ENCODE measurements at places on chromosomes 16 and 17.

DNA sequence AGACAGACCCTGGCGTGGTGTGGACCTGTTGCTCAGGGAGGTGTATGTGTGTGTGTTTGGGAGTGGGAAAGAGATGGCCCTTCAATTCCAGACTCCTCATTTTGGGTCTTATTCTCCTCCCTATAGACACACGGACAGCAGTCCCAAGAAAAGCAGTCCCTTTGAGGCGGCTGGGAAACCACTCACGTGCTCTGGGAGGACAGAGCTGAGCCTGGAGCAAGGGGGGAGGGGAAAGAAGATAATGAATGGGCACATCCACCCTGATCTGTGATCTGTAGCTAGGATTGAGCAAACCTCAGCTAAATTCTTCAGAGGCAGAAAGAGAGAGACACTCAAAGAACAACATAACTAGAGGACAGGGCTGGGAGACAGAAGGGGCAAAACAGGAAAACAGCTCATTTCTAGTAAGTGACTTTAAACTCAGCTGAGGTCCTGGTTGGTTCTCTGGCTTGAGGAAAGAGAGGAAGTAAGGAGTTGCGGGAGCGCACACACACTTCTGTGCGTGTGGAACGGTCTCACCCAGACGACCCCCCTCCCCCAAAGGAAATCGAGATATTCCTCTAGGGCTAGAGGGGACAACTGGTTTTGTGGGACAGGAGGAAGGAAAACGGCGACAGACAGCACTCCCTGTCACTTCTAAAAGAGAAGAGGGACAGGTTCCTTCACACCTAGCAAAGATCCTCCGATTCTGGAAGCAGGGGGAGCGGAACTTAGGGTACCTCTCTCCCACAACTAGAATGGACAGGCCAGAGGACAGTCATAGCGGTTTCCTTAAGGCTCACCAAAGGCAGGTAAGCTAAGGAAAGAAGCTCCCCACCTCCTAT, 658 bp downstream of the RAB5C start:
- peak; percentile 32 for DNase-seq

DNA sequence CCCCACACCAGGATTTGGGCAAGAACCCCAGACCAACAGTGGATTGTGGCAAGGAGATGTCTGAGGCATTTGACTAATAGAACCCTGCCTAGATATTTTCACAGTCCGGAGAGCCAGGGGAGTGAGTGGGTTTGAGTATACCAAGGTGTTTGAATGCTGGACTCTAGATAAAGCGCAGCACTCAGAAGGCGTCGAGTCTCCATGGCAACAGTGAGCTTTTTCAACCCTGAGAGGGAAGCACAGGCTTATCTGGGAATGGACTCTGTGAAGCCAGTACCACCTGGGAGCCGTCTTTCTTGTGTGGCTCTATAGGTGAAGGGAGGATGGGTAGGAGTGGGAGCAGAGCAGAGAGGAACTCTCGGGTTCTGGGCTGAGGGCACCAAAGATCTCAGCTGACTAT, 147.0 kb downstream of the SHISA6 start:
- no peak for DNase-seq

DNA sequence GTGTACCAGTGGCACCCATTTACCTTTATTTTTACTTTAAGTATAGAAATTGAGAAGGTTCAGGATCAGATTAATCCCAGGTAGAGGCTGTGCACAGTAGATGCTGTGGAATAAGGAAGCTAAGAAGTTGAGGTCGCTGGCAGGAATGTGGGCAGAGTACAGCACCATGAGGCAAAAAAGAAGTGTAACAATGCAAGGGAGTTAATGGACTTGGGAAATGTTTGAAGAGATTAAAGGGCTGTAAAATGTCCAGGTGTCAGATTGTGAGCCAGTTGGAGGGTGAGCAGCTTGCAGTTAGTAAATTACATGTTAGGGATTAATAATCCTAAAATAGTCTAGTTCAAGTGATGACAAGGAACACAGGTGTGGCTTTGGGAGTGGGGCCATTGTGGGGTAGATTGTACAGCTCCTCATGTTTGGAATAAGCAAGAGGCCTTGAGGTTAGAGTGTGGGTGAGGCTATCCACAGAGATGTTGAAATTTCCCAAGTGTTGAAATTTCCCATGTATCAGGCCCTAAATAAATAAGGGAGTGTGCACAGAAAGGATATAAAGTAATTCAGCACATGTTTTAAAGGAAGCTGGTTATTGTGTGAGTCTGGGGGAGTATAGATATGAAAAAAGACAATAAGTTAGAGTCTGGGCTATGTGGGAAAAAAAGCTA, 21.5 kb downstream of the TAT start:
- no peak for DNase-seq

DNA sequence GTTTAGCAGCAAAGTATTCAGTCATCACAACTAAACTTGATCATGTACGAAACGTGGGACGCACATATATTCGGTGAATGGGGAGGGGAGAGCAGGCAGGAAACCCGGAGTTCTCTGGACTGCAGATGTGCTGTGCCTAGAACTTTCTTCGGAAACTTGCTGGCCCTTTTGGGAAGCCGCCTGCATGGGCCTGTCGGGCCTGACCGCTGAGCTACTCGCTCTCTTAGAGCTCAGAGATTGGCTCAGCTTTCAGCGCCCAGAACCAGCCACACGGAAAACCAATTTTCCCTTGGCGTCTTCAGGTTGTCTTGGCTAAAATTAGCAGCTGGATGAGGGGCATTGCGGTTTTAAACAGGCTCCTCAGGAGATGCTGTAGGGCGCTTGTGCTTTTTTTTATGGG, 38.1 kb downstream of the ZDHHC7 start:
- peak; percentile 19 for DNase-seq

DNA sequence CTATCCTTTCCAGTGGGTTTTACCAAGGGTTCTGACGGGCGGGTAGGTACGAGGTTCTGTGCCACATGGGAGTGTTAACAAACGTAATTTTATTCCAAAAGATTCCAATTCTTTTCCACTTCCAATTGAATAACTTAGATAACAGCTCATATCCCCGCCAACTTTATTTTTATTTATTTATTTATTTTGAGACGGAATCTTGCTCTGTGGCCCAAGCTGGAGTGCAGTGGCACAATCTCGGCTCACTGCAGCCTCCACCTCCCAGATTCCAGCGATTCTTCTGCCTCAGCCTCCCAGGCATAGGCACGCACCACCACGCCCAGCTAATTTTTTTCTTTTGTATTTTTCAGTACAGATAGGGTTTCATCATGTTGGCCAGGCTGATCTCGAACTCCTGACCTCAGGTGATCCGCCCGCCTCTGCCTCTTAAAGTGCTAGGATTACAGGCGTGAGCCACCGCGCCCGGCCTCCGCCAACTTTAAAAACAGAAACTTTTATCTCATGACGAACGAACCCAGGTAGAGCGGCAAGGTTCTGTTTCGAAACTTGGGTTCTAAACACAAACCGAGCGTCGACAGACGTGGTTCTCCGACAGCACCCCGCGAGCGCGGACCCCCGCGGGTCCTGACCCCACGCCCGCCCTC, 613 bp downstream of the ECI1 start:
- DNase-seq, result peak; percentile 11

Measured in fibroblast of skin of right biceps (primary cell).